ENCODE measurements at places on chromosomes 2 and 18.

GRCh38 chr2:26993768-26994167 is 23.3 kb downstream of the MAPRE3 start:
- no peak for DNase-seq

DNA sequence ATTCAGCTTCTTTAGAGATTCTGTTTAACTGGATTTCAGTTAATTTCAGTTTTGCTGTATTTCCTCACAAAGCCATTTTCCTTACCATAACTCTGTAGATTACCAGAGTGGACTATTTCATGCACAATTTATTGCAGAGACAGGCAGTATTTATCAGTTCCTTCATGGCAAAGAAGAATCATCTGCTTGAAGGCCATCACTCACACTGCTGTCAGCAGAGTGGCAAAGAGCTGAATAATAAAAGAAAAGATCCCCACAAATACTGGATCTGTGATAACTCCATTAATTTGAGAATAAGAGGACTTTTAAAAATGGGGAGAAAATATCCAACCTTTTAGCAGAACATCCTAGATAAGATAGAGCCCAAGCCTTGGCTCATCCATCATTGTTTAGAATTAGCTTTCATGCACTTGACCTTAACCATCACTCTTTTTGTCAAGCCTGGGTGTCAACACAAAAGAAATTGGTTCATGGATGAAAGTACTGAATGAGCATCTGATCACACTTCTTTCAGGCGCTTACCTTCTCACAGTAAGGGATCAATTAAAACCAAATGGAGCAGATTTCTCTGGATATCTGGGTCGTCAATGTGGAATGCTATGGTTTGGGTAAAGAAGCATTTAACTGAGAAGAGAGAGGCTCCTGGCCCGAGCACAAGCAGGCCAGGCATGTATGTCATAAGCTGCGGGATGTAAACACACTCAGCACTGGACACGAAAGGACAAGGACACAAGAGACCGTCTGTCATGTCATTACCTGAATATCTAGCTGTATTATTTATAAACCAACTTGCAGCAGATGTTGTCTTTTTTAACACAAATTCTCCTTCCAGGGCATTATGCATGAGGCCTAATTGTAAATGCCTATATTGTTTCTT is 376.2 kb downstream of the ZNF521 start:
- no peak for DNase-seq

- no peak for DNase-seq
Observed at GRCh38 chr2:75320898-75321598, 121.7 kb upstream of the TACR1 start.

DNA sequence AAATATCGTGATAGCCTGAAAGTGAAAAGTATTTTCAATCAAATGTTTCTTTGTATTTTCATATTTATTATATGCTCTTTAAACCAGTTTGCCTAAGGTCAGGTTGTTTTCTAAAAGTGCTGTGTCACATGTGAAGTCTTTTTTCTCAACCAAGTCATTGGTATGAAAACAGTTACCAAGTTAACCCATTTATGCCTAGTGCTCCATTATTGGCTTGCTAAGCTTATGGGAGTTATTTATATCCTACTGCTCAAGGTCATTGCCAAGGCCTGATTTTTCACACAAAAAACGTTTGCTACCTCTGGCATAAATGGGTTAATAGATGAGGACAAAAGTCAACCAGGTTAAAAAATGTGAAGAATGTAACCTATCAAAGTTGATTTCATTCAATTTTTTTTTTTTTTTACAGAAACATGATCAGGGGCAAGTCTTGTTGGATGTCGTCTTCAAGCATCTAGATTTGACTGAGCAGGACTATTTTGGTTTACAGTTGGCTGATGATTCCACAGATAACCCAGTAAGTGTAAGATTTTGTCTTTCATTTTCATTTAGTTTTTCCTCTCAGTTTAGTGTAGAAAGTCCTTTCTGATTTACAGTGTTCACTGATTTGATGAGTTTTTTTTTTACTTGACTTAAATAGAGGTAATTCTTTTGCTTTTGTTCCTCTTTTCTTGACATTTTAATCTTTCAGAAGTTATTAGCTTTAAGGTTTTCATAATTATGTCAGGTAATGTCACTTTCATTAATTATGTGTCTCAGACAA is 102.6 kb downstream of the PTPN4 start:
- no peak for DNase-seq

DNA sequence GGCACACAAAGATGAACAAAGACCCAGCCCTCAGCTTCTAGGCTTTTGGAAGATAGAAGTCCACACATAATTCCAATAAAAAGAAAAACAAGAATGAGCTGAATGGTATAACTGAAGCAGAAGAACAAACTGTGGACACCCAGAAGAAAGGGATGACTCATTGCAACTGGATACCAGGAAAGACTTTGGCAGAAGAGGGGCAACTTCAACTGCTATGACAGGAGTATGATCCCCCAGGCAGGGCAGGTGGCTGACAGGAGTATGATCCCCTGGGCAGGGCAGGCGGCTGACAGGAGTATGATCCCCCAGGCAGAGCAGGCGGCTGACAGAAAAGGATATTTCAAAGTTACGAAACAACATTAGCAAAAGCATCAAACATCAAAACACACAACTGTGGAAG is 21.6 kb downstream of the PID1 start:
- DNase-seq: no peak

DNA sequence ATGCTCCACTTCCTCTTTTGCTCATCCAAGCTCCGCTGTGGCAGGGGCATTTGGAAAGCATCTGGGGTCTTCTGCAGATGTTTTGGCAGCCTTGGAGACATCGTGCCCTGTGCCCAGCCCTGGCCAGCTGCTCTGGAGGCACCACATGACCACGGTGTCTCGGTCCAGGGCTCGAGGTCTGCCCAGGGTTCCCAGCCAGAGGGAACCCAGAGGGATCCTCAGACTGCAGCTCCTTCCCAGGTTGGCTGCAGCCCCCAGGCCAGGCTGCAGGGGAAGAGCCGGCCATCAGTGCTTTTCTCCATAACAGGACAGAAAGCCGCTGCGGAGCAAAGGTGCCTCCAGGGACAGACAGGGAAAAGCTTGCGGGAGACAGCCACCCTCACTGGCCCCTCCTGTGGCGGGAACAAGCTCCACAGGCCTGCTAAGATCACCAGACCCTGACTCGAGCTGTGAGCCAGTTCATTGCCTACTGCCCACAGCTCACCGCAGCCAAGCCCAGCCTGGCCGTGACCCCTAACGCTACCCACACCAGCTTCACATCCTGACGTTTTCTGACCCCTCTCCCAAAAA is 74.7 kb downstream of the SMAD7 start:
- DNase-seq: no peak

GRCh38 chr2:105384216-105384615 is 14.6 kb downstream of the FHL2 start:
- DNase-seq: no peak

- DNase-seq: no peak
Observed at GRCh38 chr2:12688091-12688490, 28.6 kb upstream of the TRIB2 start.

GRCh38 chr2:240765007-240765406 is 55.0 kb downstream of the KIF1A start:
- no peak for DNase-seq

DNA sequence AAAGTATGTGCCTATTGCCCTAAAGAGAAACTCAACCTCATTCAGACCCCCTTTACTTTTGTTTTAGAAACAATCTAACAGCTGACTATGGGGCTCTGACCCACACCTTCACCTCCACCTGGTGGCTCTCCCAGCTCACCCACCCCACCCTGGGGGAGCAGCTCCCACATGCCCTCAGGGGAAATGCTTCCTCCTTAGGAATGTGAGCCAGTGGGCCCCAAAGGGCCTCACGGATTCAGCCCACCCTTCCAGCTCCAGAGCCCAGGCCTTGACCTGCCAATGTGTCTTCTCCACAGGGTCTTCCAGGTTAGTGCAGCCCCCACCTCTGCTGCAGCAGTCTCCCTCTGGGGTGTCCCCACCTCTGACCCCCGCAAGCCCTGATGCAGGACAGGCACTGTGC is 680.1 kb upstream of the RAB6C start:
- no peak for DNase-seq

DNA sequence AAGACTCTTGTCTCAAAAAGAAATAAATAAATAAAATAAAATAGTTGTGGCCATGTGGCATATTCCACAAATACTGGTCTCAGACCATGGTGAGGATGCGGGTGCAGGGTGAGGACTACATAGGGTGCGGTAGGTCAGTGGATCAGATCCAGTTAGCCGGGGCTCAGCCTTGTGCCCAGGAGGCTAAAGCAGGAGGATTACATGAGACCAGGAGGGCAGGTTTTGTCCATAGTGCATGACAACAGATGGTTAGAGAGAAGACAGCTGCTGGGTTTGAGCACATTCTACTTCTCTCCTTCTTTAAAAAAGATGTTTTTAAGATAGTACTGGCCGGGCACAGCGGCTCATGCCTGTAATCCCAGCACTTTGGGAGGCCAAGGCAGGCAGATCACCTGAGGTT is 12.8 kb upstream of the PSD4 start:
- DNase-seq: peak; percentile 27

- DNase-seq: no peak
Observed at GRCh38 chr2:223197046-223197445, 145.1 kb downstream of the KCNE4 start.

DNA sequence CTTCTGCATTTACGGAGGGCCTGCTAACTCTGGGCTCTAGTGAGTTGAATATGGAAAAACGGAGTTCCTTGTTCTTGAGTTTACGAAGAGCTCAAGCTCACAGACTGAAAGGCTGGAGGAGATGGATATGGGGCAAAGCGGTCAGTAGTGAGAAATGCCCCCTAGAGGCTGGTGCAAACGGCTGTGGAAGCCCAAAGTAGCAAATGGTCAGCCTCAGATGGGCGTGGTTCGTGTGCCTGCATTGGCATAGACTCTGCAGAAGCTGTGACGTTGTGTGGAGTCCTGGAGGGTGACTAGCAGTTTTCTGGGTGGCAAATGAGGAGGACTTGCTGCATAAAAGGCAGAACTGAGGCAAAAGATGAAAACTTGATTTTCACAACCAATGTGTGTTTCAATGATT is 93.6 kb upstream of the TWIST2 start:
- DNase-seq: no peak

- no peak for DNase-seq
Observed at GRCh38 chr2:9565436-9566153, 10.0 kb upstream of the ADAM17 start.

DNA sequence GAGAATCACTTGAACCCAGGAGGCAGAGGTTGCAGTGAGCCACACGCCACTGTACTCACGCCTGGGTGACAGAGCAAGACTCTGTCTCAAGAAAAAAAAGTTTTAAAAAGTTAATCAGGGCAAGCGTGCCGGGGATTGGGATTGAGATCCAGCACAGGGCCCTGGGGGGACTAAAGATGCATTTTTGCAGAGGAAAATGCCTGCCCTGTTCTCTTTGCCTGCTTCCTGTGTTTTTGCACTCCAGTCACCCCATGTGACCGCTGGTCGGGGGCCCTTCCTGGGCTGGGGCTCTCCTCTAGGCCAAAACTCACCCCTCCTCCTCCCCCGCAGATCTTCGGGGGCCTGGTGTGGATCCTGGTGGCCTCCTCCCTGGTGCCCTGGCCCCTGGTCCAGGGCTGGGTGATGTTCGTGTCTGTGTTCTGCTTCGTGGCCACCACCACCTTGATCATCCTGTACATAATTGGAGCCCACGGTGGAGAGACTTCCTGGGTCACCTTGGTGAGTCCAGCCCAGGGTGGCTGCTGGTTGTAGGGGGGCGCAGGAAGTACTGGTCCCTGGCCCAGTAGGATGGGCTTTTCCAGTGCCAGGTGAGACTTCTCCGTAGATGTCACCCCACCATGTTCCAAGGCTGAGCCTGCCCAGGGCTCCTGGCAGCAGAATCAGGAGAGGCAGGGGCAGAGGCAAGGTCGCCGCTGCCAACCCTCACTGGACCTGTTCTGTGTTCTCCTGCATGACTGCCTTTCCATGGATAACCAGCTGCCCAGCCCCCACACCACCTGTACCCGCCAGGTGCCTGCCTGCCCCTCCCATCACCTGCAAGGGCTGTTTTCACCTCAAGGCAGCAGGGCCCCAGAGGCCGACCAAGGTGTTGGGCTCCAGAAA is 22.4 kb downstream of the MAL start:
- DNase-seq: no peak

- DNase-seq: no peak
Observed at GRCh38 chr2:231280846-231281245, 82.4 kb downstream of the ARMC9 start.

DNA sequence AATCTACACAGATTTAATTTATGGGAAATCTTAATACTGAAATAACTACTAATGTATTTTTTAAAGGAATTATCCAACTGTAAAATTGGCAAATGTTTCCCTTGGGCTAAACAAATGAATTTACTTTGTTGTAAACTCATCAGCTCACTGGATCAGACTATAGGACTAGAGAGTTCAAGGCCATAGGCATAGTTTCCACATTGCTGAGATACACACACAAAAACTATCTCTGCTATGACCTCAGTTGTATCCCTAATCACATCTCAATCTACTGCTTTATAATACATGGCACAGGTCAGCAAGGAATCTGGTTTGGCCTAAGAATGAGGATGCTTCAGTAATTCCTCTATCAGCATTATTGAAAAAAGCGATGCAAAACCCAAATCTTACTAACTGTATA is 101.1 kb upstream of the SLC39A10 start:
- no peak for DNase-seq

DNA sequence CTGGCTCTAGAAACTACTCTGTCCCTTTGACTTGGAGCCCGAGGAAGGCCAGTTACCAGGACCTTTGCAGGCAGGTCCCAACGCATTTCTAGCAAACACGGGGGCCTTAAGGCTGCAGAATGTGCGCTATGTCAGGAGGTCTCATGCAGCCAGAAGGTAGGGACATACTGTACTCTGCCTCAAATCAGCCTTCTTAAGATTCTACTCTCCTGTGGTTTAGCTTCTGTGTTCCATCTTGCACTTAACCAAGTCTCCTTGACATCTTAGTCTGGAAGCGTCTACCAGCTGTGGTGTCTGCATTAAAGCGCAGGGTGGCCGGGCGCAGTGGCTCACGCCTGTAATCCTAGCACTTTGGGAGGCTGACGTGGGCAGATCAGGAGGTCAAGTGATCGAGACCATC is 65.5 kb downstream of the STEAP3 start:
- DNase-seq: no peak

GRCh38 chr2:201203916-201204654 is 21.1 kb downstream of the CASP10 start:
- DNase-seq: no peak

DNA sequence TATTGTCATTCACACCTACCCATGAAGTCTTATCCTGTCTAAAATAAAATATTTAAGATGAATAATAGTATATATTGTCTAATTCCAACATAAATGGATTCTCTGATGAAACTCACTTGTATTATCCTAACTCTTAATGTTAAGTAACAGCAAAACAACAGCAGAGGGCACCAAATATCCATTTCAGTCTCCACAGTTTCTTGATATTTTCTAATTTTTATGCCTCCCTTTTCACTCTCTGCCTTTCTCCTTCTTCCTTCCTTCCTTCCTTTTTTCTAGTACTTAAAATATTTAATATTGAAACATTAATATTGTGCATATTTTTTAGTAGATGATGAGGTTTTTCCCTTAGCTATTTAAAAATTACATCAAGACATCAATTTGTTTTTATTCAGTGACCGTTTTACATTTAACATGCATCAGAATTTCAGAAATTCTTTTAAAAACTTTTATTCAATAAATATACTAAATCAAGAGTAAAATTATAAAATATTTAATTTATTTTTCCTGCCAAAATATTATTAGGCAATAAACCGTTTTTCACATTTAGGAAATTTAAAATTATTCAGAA is 97.6 kb downstream of the WDR7 start:
- no peak for DNase-seq

Measured in ecto neural progenitor cell (in vitro differentiated cells).